ENCODE measurements at places on chromosomes 5 and 9. TPM values are rescaled to one million over a fixed set of nuclear protein-coding genes. Genes with fewer than 3 reads are reported as not detected.

The TAF11L2 gene
- not detected for polyA plus RNA-seq

The STC2 gene
- polyA plus RNA-seq, result 30.0 TPM

DNA sequence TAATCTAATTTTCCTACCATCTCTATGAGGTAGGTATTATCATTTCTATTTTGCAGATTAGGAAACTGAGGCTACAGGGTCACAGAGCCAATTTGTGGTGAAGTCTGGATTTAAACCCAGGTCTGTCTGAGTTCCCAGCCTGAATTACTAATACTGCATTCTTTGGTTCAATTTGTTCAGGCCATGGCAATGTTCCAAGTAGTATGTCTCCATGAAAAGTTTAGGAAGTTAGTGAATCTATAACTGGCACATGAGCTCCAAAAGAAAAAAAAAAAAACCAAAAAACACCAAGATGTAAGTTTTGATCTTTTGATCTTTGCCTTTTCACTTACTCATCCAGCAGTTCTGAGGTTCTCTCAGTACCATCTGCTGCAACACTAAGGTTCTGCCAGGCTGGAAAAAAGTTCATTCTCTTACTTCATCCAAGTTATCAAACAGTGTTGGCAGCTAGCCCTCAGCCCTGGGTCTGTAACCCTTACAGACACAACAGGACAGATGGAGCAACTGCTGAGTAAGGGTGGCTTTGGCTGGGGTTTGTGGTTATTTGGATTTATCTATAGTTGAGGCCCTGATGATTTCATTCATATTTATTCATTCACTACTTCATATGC, 4.4 kb upstream of the TMEM268 start:
- DNase-seq, result peak; percentile 55

DNA sequence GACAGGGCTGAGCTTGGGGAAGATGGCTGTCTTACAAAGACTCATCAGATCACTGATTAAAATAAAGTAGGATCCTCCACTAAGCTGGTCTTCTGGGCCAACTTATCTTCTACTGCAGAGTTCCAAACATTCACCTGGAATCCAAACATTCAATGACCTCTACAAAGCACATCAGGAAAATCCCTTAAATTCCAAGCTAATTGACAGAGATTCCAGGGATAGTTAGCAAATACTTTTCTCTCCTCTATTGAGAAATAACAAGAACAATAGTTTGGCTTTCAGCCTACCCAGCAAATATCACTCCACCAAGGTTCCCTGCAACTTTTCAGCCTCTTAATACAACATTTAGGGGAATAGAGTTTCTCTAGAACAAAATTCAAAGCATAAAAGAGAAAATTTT, 140.6 kb upstream of the LIFR start:
- DNase-seq, result no peak

DNA sequence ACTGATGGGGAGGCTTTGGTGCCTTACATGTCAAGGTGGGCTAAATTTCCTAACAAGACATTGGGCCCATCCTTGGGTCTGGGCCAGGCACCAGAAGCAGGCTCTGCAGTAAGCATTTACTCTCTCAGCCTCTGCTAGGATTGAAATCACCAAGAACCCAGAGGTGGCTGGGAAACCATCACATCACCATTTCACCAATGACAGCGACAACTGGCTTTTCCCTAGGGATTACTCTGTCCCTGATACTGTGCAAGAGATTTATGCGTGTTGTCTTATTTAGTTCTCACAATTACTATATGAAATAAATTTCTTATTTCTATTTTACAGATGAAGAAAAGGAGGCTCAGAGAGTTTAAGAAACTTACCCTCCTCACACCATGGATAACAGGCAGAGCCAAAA, 342.2 kb downstream of the ARHGEF28 start:
- no peak for DNase-seq

DNA sequence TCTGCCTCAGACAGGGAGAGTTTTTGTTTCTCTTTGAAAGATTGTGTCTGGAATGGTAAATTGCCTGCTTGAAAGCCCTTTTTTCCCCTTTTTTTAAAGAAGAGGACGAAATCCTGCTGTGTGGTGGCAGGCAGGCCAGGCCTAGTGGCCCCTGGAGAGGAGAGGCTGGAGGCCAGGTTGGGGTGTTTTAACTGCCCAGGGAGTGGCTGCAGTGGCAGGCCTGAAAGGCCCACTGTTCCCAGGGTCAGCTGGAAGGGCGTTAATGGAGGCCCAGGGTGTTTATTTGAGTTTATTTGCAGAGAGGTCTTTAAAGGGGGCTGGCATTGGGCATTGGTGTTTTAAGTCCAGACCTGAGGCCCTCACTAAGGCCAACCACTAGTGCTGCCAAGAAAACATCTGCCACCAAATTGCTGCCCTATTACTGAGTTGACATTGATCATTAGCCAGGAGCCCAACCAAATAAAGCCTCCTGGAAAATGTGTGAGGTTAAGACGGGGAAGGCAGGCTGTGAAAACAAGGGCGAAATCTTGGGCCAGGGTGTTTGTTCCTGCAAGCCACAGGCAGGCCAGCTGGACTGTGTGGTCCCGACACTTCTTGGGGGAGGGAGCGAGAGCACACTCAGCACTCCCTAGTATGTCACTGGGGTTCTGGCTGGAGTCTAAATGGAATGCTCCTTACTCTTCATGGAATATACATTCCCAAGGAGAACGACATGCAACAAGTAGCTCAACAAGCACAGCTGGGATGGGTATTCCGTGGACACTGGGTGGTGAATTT, 5.0 kb downstream of the JADE2 start:
- DNase-seq, result no peak

DNA sequence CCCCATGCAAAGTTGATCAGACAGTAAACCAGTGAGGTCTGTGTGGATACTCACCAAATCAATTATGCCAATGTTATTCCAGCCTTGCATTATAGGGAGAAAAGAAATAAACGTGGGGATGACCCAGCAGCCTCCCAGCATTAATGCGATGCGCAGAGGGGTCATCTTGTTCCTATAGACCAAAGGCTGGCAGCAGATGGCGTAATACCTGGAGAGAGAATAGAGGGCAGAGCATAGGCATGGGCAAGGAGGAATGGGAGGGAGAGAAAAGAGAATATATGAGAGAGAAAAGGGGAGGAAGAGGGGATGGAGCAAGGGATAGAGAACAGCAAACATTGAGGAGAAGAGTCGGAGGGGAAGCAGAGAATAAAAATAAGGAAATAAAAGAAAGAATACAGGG, 131.2 kb downstream of the HTR4 start:
- DNase-seq, result no peak

Data from mammary epithelial cell (primary cell).